ENCODE measurements at places on chromosomes 7 and 10.
A peak's percentile ranks its signal among the peaks of the same experiment; 100 is the strongest.

- peak; percentile 36 for DNase-seq
These were observed 165.9 kb downstream of the ABCA13 start for GRCh38 chr7:48337012-48337621.

DNA sequence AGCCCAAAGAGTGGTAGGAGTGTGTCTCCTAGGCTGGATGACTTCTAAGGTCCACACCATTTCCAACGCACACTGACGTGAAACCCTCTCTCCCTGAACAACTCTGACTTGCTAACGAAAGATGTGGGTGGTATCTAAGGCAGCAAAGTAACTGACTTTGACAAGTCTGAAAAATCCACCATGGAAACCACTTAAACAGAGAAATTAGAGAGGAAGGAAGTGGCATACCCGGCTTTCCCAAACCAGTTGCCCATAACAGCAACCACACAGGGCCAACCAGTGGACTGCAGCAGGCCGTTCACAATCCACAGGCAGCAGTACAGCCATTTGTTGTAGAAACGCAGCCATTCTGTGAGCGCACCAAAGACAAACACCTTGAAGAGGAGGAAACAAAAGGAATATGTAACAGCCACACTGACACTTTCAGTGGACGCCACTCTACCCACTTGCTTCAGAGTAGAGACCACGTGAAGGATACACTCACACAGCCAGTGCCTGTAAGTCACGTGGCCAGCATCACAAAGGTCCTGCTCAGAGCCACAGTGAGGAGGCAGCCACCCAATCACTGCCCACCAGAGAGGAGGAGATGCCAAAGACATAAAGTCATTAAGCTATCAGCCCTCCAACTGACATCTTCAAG, 39.8 kb downstream of the SLC37A3 start:
- DNase-seq, result no peak

DNA sequence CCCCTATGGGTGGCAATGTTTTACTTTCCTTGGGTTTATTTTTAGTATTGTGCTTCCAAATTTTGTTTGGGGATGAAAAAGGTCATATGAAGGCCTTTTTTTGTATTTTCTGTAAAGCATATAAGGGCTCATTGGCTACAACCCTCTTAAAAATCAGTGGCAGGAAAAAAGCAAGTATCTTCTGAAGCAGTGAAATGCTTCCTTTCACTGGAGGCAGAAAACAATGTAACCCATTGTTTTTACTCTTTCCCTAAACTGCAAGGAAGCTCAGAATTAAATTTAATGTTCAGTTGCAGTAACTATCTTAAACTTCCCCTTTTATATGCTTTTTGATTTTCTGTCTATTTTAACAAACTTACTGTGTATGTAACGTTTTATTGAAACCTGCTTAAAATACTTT, 148.7 kb upstream of the LYZL1 start:
- DNase-seq, result no peak

DNA sequence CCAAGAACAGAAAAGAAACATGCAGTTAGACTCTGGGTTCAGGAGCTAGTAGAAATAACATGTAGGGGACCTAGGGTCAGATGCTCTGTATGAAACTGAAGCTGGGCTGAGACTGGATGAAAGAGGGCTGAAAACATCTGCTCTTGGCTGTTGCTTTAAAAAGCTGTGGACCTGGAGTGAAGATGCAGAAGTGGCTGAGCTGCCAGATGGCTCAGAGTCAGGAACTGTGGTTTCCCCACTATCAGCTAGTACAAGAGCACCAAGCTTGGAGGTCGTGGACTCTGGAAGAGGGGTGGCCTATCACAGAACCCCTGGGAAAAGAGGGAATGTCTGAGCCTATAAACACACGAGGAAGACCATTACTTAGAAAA, 5.9 kb downstream of the ADK start:
- DNase-seq, result no peak

- peak; percentile 4 for DNase-seq
These were observed 23.3 kb upstream of the GPR22 start for GRCh38 chr7:107446531-107446930.

- DNase-seq, result no peak
These were observed 86.7 kb downstream of the DGKI start for GRCh38 chr7:137760111-137760510.

GRCh38 chr7:157087646-157088045, 51.1 kb upstream of the UBE3C start:
- DNase-seq, result no peak

- no peak for DNase-seq
These were observed 13.2 kb downstream of the PFKFB3 start for GRCh38 chr10:6215683-6216484.

DNA sequence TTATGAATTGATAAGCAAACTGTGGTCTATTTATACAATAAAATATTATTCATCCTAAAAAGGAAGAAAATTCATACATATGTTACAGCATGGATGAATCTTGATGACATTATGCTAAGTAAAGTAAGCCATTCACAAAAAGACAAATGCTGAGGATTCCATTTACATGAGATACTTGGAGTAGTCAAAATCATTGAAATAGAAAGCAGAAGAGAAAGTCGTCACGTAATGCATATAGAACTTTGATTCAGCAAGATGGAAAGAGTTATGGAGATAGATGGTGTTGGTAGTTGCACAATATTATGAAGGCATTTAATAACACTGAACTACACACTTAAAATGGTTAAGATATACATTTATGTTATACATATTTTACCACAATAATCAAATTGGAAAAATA, 309.7 kb upstream of the KLF6 start:
- DNase-seq, result no peak

DNA sequence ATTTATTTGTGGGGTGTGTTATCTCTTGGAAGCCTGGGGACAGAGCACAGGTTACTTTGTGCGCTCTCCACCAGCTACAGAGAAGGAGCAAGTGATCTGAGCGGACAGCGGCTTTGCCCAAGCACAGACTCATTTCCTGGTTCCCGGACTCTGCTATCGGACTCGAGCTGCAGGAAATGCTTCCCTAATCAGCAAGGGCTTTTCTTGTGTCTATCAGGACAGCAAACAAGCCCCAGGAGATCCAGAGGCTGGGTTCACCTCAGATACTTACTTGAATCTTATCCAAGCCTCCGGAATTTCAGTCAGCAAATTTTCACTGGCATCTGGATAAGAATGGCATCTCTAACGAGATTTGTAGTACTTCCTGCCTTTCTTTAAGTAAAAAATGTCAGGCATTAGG, 27.8 kb downstream of the MRC1 start:
- peak; percentile 96 for DNase-seq

DNA sequence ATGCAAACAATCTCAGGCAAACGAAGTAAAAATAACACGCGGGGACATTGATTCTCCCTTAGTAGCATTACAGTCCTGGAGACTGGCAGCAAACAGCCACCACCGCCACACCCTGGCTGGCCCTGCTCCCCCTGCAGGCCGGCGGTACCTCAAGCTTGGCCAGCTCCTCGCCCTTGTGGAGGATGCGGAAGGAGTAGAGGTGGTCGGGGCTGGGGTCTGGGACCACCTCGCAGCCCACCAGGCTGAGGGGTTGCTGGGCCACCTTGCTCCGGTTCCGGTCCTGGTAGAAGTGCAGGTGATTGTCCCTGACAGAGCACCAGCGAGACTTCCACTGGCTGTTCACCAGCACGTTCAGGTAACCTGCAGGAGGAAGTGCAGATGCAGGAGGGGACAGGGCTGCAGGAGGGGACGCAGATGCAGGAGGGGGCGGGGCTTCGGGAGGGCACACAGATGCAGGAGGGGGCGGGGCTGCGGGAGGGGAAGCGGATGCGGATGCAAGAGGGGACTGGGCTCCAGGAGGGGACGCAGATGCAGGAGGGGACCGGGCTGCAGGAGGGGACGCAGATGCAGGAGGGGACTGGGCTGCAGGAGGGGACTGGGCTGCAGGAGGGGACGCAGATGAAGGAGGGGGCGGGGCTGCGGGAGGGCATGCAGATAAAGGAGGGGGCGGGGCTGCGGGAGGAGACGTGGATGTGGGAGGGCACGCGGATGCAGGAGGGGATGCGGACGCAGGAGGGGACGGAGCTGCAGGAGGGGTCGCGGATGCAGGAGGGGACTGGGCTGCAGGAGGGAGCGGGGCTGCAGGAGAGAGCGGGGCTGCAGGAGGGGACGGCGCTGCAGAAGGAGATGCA, 65.7 kb downstream of the VWA2 start:
- peak; percentile 31 for DNase-seq

- DNase-seq, result no peak
These were observed 157.1 kb downstream of the BBS9 start for GRCh38 chr7:33286501-33286900.

DNA sequence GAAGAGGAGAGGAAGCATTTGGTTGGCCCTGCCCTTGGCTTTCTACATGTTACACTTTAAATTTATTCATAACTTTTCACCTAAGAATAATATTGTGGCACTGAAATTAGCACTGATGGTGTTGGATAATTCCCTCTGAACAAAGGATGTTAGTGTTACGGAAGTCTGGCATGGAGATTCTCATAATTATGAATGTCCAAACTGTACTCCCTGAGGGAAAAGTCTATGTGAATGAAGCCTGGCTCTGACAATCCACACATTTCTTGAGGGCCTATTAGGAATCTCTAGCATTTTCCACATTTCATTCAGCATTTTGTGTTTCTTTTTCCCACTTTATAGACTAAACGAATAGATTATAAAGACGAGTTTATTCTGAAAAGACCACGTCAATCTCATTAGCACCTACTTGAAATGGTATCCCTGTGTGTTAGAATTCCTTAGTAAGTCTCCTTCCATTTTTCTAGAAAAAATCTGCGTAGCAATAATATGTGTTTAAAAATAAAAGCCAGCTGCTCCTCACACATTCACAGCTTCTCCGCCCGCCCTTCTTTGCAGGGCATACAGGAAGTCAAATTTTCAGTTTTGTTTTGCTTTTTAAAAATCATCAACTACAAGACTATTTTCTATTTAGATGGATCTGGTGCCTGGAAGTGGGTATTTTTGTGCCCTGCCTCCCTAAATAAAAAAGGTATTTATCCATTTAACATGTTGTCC, 131.8 kb upstream of the PALS2 start:
- DNase-seq, result no peak

DNA sequence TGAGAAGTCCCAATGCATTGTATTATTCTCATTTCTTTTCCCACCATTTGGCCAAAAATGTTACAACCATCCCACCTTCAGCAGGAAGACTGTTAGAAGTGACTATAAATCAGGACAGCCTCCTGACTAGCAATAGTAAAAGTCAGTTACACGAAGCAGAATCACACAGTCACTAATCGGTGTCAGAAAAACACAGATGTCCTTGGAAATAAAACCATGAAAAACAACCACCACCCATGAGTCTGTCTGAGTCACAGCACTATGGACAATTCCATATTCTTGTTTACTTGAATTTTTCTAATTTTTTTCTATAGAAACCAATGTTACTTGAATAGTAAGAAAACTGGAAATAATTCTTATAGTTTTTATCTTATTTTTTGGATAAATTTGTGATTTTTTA, 81.9 kb upstream of the FRMD4A start:
- DNase-seq, result no peak

DNA sequence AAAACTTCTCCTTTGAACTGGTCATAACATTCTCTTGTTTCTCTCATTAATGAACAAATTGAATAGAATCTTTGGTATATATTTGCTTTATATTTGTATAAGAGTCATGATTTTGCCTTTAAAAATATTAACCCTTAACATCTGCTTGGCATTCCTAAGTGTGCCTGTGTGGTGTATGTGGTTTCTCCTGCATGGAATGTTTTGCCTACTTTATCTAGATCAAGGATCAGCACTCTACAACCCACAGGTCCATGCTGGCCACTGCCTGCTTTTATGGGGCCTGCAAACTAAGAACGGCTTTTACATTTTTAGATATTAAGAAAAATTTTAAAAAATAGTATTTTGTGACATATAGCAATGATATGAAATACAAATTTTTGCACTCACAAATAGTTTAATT, 4.3 kb upstream of the LAMB4 start:
- no peak for DNase-seq

- no peak for DNase-seq
These were observed 50.1 kb upstream of the IFRD1 start for GRCh38 chr7:112400141-112400540.

DNA sequence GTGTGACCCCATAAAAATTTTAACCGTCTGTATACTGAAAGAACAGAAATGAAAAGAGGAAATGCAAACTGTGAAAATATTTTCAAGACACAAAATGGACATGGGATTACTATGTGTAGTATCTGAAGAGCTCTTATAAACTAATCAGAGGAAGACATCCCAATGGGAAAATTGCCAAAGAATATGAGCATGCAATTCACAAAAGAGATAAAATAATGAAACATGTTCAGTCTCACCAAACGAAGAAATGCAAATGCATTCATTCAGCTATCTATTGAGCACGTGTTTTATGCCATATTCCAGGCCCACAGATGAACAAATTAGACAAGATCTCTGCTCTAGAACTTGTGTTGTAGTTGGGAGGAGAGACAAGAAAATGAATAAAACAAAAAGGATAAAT, 63.2 kb downstream of the NHLRC2 start:
- DNase-seq, result no peak

DNA sequence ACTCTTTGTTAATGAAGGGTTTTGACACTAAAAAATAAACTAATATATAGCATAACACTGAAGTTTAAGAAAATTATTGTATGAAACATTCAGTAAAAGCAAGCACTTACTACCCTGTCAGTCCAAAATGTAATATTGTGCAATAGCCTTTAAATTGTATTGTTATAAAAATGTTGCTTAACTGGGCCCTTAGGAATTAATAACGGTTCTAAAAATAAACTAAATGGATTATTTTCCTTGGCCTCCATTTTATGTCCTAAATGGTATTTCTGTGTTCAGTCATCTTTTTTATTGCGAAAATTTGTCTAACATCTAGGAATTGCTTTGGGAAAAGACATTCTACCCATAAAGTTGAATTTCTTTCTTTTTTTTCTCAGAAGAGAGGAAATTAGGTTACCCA, 49.0 kb upstream of the ABI1 start:
- DNase-seq, result no peak

DNA sequence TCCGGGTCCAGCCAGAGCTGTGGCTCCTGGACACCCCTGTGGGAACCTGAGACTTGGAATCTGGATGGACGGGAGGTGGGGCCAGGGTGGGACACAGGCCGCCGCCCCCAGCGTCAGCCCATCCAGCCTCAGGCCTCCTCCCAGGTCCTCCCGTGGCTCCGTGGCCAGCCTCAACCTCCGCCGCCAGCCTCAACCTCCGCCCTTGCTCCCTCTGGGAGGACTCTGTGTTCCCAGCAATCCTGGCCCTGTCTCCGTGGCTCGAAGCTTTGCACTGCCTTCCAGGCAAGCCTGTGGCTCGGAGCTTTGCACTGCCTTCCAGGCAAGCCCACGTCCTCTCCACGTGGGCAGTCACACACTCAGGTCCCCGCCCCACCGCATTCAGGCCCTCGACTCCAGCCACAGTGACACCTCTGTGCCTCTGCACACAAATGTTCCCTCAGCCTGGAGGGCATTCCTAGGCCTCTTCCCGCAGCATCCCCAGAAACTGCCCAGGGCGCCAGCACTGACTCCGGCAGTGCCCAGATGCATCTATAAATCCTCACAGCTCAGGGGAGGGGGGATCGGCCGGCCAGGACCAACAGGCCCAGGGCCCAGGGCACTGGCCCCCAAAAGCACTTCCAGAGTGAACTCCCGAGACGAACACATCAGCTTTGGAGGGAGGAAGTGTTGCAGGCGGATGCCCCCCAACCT, 44.7 kb upstream of the PDGFA start:
- DNase-seq, result no peak

Data from A172 (cell line).